Immature natural killer cell (primary cell): ENCODE measurements at places on chromosomes 2 and 18.

- H3K27ac ChIP-seq = no peak overlapping the region
- no peak overlapping the region for H3K4me3 ChIP-seq
- H3K4me1 ChIP-seq = no peaks in the 10 kb centered on the region
- no peak for DNase-seq
- no peaks in the 10 kb centered on the region for H3K36me3 ChIP-seq
Observed at GRCh38 chr2:210203147-210203546, 22.1 kb downstream of the ACADL start.

- no peaks in the 10 kb centered on the region for H3K36me3 ChIP-seq
- no peak overlapping the region for H3K27ac ChIP-seq
- H3K4me3 ChIP-seq = no peak overlapping the region
- DNase-seq = no peak
- no peaks in the 10 kb centered on the region for H3K4me1 ChIP-seq
Observed at GRCh38 chr2:120859128-120859527, 123.5 kb downstream of the GLI2 start.

- peak overlapping the region; percentile 96 for H3K4me3 ChIP-seq
- H3K4me1 ChIP-seq = peaks cover 8% of the 10 kb centered on the region
- no peaks in the 10 kb centered on the region for H3K36me3 ChIP-seq
Observed at GRCh38 chr18:22559414-22560274, 141.9 kb upstream of the CTAGE1 start.

GRCh38 chr2:3289526-3289925 lies 88.1 kb downstream of the EIPR1 start:
- no peaks in the 10 kb centered on the region for H3K36me3 ChIP-seq
- peaks cover 14% of the 10 kb centered on the region for H3K4me1 ChIP-seq
- no peak overlapping the region for H3K4me3 ChIP-seq
- peaks cover 5% of the 10 kb centered on the region for H3K27me3 ChIP-seq
- no peak for DNase-seq

DNA sequence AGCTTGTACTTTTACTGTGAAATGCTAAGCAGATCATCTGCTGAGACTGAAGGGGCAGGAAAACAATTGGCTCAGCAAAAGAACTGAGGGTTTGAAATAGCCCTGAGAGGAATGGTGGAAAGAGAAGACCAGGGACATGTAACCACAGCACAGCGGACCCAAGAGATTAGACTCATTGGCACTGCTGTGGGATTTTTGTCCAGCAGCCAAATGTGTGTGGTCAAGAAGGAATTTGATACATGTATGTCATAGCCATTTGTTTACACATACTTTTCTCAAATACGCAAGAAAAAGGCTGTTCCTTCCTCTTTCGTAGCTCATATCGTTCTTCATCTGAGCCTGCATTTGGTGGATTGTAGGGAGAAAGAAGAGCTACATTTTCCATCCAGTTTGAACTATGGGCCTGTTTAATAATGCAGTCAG lies 73.8 kb downstream of the TRABD2A start:
- H3K27me3 ChIP-seq = peaks cover 2% of the 10 kb centered on the region
- DNase-seq = no peak
- peaks cover 23% of the 10 kb centered on the region for H3K4me1 ChIP-seq
- no peak overlapping the region for H3K27ac ChIP-seq
- peaks cover 2% of the 10 kb centered on the region for H3K36me3 ChIP-seq

- H3K36me3 ChIP-seq = no peaks in the 10 kb centered on the region
- H3K27me3 ChIP-seq = peaks cover 5% of the 10 kb centered on the region
- DNase-seq = no peak
- peaks cover 79% of the 10 kb centered on the region for H3K4me1 ChIP-seq
Observed at GRCh38 chr2:36245651-36246050, 109.9 kb upstream of the CRIM1 start.

DNA sequence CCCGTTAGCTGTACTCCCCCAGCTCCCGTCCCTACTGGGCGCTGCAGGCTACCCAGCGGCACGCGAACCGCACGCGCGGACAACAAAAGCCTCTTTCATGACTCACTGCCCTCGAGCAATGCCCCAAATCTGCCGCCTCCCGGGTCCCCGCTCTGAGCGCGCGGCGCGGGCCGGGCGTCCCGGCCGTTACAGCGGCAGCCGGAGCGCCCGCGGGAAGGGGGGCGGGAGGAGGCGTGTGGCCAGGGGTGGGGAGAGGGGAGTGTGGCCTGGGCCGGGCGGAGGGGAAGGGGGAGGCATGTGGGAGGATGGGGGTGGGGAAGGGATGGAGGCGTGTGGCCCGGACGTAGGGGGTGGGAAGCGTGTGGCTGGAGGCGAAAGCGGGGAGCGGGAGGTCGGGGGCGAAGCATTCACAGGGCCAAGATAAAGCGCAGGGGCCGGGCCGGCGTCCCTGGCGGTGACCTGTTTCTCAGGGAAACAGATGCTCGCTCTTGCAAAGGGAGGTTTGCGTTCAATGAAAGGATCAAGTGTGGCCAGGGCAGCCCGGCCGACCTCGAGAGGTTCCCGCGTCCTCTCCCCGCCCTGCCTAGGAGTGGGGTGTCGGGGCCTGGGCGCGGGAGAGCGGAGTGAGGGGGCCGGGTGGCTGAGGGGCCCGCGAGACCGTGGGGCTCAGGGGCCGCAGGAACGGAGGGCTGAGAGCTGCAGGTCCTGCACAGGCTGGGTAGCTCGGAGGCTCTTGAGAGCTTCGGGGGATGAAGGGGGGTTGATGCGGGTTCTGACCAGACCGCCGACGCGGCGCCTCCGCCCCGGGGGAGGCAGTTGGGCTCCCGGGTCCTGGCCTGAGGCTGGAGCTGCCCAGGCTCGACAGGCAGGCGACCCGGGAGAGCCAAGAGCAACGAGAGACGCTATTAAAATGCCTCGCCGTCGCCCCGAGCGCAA lies 3.5 kb upstream of the NEUROD1 start:
- peaks cover 38% of the 10 kb centered on the region for H3K27me3 ChIP-seq
- DNase-seq = no peak
- no peaks in the 10 kb centered on the region for H3K36me3 ChIP-seq
- no peak overlapping the region for H3K4me3 ChIP-seq
- H3K4me1 ChIP-seq = peaks cover 12% of the 10 kb centered on the region
- no peak overlapping the region for H3K27ac ChIP-seq
